ENCODE measurements at places on chromosomes 7 and 10.

DNA sequence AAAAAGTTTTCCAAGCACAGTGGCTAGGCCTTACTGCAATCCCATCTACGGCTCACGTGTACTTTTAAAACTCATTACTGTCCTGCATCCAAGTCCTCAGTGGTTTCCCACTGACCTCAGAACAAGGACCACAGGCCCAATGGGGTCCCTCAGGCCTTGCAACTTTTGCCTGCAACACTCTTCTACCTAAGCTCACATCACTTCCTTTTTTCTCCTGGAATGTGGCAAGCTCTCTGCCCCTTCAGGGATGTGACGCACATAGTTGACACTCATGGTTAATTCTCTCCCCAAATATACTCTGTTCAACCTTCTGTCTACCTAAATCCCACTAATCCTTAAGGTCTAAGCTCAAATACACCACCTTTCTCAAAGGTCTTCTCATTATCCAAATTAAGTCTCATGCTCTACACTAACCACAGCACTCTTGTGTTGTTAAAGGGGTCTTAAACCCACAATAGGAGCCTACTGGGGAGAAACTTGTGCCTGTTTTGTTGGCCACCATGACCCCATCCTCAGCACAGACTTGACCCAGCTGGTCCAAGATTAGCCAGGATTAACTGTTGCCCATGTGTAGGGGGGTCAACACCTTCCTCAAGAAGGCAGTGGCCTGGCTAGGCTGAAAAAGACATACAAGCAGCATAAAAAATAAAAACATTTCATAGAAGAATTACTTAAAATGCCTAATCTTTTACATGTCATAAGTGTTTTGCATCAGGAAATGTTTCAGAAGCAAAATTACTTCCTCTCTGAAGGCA, 15.2 kb downstream of the HNRNPF start:
- peak overlapping the region; percentile 35 for H3K27ac ChIP-seq
- no peaks in the 10 kb centered on the region for H3K27me3 ChIP-seq
- DNase-seq = no peak

DNA sequence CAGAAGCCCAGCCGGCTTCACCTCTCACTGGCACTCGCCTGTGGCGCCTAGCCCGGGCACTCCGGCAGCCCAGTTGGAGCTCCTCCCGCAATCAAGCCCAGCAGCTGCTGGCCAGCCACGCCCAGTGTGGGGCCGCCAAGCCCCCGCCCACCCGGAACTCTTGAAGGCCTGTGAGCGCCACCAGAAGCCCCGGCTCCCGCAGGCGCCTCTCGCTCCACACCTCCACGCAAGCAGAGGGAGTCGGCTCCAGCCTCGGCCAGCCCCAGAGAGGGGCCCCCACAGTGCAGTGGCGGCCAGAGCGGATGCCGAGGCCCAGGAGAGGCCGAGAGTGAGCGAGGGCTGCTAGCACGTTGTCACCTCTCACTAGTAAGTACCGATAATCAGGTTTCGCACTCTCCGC, 240.7 kb downstream of the TFEC start:
- H3K36me3 ChIP-seq = no peaks in the 10 kb centered on the region
- no peak for DNase-seq
- H3K27ac ChIP-seq = no peak overlapping the region
- H3K4me3 ChIP-seq = no peak overlapping the region

- peak overlapping the region; percentile 92 for H3K27ac ChIP-seq
- H3K4me3 ChIP-seq = peak overlapping the region; percentile 99
- peaks cover 31% of the 10 kb centered on the region for H3K4me1 ChIP-seq
- DNase-seq = peak; percentile 77
- H3K36me3 ChIP-seq = peaks cover 12% of the 10 kb centered on the region
Measured at GRCh38 chr10:72274730-72275350, 1.1 kb downstream of the DDIT4 start.

DNA sequence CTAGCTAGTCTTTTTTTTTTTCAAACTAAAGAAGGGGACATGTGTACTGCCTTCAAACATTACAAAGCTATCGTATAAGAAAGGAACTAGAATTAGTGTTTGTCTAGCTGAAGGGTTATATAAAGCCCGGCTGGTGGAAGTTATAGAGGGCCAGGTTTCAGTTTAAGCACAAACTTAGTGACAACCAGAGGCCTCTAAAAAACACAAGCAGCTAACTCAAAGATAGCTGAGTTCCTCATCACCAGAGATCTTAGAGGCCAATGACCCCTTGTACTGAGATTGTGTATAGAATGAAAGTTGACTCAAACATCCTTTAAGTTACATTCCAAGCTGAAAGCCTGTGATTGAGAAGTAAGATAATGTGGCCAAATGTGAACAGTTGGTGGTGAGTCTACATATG, 28.1 kb upstream of the SGMS1 start:
- H3K4me3 ChIP-seq = no peak overlapping the region
- DNase-seq = no peak
- no peaks in the 10 kb centered on the region for H3K36me3 ChIP-seq
- no peaks in the 10 kb centered on the region for H3K27me3 ChIP-seq
- H3K27ac ChIP-seq = peak overlapping the region; percentile 48
- peaks cover 28% of the 10 kb centered on the region for H3K4me1 ChIP-seq

GRCh38 chr10:100519311-100520051, at the start of gene SEC31B:
Gene SEC31B, minus strand, starts transcription at chr10:100519861. Its CDS starts 2,909 bp downstream, at chr10:100516952.
- DNase-seq = no peak
- peaks cover 5% of the 10 kb centered on the region for H3K4me1 ChIP-seq
- peaks cover 25% of the 10 kb centered on the region for H3K36me3 ChIP-seq
- H3K27ac ChIP-seq = no peak within 1 kb of the TSS
- peak within 1 kb of the TSS; percentile 39 for H3K4me3 ChIP-seq

DNA sequence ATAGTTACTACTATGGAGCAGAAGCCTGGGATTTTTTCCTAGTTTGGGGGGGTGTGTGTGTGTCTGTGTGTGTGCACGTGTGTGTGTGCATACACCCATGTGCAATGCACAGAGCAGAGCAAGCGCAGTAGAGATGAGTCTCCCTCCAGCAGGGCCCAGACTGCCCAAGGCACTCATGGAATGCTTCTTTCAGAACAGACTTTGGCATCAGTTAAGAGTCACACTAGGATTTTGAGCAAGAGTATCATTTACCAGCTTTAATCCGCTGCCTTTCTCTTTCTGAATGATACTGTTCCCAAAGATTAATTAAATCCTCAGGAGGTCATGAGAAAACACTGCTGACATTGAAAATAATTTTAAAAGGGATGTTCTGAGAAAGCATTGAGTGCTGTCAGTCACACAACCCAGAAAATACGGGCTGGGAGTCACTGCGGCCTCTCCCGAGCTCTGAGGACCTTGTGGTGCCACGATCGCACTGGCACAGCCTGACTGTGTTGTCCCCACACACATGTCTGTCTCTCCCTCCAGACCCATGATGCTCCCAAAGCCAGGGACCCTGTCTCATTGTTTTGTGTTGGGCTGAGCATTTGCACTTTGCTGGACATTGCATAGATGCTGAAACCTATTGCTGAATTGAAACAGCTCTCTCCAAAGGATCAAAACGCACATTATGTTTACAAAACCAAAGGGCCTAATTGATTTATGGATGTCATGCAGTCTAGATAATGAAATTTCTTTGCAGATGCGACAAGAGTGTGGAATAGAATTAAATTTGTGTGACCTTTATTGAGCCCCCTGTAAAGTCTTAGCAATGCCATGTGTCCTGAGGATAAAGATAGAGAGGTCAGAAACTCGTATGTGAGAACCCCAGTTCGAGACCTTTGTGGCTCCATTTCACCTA, 54.7 kb upstream of the FIGNL1 start:
- H3K4me1 ChIP-seq = peaks cover 2% of the 10 kb centered on the region
- no peak for DNase-seq
- no peak overlapping the region for H3K27ac ChIP-seq
- no peaks in the 10 kb centered on the region for H3K36me3 ChIP-seq
- H3K4me3 ChIP-seq = no peak overlapping the region

DNA sequence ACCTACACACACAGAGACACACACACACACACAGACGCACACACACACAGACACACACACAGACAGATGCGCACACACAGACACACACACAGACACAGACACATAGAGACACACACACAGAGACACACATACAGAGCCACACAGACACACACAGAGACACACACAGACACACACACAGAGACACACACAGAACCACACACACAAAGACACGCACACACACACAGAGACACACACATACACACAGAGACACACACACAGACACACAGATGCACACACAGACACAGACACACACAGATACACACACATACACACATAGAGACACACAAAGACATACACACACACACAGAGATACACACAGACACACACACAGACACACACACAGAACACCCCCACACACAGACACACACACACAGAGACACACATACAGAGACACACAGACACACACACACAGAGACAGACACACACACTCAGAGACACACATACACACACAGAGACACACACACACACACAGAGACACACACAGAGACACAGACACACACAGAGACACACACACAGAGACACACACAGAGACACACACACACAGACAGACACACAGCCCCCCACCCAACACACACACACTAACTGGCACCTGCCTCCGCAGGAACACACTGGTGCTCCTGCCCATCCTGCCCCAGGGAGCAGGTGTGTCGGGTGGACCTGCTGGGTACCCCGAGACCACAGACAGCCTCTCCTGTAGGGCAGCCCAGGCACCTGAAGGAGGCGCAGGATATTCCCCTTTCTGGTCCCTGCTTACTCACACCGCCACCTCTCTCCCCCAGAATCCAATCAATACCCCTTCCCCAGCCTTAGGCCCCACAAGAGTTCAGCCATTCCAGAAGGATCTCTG, 5.4 kb upstream of the FZD9 start:
- H3K36me3 ChIP-seq = no peaks in the 10 kb centered on the region
- H3K27ac ChIP-seq = no peak overlapping the region
- H3K4me1 ChIP-seq = peaks cover 7% of the 10 kb centered on the region
- peaks cover 20% of the 10 kb centered on the region for H3K27me3 ChIP-seq

GRCh38 chr7:55552320-55553023, 19.8 kb downstream of the VOPP1 start:
- H3K27me3 ChIP-seq = no peaks in the 10 kb centered on the region
- peak overlapping the region; percentile 62 for H3K4me3 ChIP-seq
- DNase-seq = no peak
- peak overlapping the region; percentile 92 for H3K27ac ChIP-seq
- peaks cover 87% of the 10 kb centered on the region for H3K4me1 ChIP-seq

DNA sequence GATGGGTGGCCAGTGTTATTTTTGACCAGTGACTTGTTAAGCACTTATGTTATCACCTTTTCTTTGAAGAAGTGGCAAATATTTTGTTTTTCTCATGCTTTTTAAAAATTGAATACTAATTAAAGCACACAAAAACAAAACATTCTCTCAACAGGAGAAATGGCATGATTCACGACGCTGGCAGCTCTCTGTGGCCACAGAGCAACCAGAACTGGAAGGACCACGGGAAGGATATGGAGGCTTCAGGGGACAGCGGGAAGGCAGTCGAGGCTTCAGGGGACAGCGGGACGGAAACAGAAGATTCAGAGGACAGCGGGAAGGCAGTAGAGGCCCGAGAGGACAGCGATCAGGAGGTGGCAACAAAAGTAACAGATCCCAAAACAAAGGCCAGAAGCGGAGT, 6.2 kb upstream of the KIFBP start:
- no peaks in the 10 kb centered on the region for H3K27me3 ChIP-seq

GRCh38 chr7:40595129-40595528, 460.3 kb downstream of the SUGCT start:
- no peaks in the 10 kb centered on the region for H3K27me3 ChIP-seq
- no peaks in the 10 kb centered on the region for H3K4me1 ChIP-seq
- peaks cover 2% of the 10 kb centered on the region for H3K36me3 ChIP-seq
- H3K27ac ChIP-seq = no peak overlapping the region

GRCh38 chr7:44215531-44215930, 14.8 kb downstream of the YKT6 start:
- no peaks in the 10 kb centered on the region for H3K27me3 ChIP-seq
- H3K4me3 ChIP-seq = no peak overlapping the region
- H3K27ac ChIP-seq = no peak overlapping the region
- peaks cover 9% of the 10 kb centered on the region for H3K4me1 ChIP-seq

- H3K4me3 ChIP-seq = peak overlapping the region; percentile 11
- peaks cover 9% of the 10 kb centered on the region for H3K4me1 ChIP-seq
- no peak for DNase-seq
Measured at GRCh38 chr7:64626083-64626469, 39.9 kb upstream of the ZNF107 start.

GRCh38 chr10:87598700-87599099, 61.0 kb upstream of the PAPSS2 start:
- H3K36me3 ChIP-seq = no peaks in the 10 kb centered on the region
- no peak overlapping the region for H3K4me3 ChIP-seq
